ENCODE measurements at places on chromosomes 12 and 14.

- H3K36me3 ChIP-seq, result no peaks in the 10 kb centered on the region
- H3K4me1 ChIP-seq, result no peaks in the 10 kb centered on the region
- no peak overlapping the region for H3K4me3 ChIP-seq
- no peak overlapping the region for H3K27ac ChIP-seq
- no peak for DNase-seq
These were observed 8.3 kb upstream of the GPR162 start for GRCh38 chr12:6813363-6813762.

DNA sequence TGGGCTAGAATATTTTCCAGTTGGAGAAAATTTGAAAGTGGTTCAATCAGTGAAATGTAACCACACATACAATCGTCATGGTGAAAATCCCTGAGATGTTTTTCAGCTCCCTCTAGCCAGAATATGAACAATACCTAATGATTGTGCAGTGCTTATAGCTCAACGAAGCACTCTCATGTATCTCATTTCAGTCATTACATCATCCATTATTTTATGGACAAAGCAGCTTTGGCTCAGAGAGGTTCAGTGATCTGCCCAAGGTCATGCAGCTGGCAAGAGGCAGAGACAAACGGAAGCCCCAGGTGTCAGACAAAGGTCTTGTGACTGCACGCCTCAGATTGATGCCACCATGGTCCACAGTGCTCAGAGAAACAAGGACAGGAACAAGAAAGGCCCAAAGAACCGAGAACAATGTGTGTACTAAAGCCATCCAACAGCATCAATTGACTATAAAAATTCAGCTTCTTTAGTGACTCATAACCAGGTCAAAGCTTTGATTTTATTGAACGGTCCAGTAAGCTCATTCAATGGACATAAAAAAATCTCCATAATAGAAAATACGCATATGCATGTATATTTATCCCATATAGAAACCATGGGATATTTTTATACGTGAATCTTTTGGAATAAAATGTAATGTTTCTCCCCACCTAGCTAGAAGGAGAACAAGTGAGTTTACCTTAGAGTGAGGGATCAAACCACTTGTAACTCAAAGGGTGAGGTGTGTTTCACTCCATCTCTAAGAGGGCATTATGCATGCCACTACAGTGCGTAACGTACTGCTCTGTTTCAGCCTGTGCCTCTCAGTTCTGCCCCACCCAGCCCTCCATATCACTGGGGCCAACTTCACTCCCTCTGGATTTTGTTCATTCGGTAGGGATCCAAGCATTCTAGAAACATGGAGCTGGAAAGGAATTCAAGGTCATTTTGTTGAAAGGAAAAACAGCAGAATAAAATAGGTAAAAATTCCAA, 141.8 kb downstream of the GRIN2B start:
- no peak for DNase-seq
- H3K36me3 ChIP-seq, result no peaks in the 10 kb centered on the region
- no peaks in the 10 kb centered on the region for H3K27me3 ChIP-seq
- no peak overlapping the region for H3K27ac ChIP-seq
- H3K4me3 ChIP-seq, result no peak overlapping the region

GRCh38 chr12:124422142-124422569, 127.3 kb downstream of the RFLNA start:
- peak overlapping the region; percentile 25 for H3K4me3 ChIP-seq
- peaks cover 41% of the 10 kb centered on the region for H3K36me3 ChIP-seq
- DNase-seq, result no peak
- peaks cover 4% of the 10 kb centered on the region for H3K4me1 ChIP-seq
- H3K27ac ChIP-seq, result peak overlapping the region; percentile 93

DNA sequence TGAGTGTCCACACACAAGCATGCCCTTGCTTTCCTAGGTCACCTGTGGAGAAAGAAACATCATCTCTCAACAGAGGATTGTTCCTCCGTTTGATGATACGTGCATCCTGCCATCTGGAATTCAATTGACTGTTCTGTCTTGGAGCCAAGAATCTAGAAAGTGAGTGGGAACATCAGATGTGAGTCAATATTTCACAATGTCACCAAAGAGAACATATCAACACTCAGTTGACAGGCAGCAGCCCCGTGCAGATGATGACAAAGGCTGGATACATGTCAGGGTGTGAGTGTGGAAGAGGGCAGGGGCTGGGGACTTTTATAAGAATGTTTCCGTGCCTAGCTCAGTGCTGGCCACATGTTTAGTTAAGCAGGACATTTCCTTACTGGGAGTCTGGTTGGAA, 76.1 kb downstream of the TBC1D30 start:
- no peak overlapping the region for H3K4me3 ChIP-seq
- no peaks in the 10 kb centered on the region for H3K27me3 ChIP-seq
